Endothelial cell (in vitro differentiated cells): ENCODE measurements at places on chromosomes 6 and 20.
A peak's percentile ranks its signal among the peaks of the same experiment; 100 is the strongest.

GRCh38 chr6:83057705-83058321, 7.8 kb downstream of the UBE3D start:
- peak; percentile 56 for DNase-seq

- no peak for DNase-seq
Observed at GRCh38 chr6:11217360-11218101, 14.9 kb downstream of the NEDD9 start.

DNA sequence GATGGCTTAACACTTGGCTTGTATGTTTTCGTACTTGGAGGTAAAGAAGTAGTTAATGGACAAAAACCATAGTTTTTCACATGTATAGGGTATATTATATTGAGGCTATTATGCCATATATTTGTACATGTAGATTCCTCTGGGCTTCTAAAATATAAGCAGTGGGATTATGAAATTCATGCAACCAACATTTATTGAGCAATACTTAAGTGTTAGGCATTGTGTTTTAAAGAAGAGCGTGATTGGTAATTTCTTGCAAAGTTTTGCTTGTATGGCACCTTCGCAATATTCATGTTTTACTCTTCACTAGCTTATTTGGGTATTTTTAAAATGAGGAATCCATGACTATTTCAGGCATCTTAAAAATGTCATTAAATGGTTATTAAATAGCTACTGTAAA, 2.5 kb downstream of the TULP4 start:
- DNase-seq = no peak

DNA sequence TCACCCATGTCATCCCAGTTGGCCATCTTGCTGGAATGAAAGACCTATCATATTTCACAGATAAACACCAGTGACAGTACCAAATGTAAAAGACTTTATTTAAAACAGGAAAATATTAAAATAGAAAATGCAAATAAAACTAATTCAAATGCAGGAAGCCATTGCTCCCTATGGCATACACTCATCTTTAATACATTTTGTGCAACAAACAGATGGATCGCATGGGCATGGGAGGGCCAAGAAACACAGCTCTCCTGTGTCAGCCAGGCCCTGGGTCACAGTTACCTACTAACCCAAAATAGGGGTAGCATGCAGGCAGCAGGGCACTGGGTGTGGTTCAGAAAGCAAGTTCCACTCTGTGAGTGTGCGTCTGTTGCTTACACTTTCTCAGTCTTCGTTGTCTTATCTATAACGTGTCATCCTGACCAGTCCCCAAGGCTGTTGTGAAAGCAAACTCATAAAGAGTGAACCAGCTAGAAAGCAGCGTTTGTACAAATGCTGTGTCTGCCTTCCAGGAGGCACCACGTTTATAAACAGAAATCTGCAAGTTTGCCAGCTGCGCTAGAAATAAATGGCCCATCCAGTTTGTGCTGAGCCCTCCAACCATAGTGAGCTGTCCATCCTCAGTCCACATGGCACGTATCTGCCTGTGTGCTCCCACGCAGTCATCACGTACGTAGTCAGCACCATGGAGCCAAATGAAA, 180.5 kb downstream of the SYNDIG1 start:
- DNase-seq = no peak

GRCh38 chr6:47203266-47203937, 106.3 kb downstream of the TNFRSF21 start:
- no peak for DNase-seq

- peak; percentile 76 for DNase-seq
Observed at GRCh38 chr6:167827583-167828324, 1.0 kb downstream of the AFDN start.

DNA sequence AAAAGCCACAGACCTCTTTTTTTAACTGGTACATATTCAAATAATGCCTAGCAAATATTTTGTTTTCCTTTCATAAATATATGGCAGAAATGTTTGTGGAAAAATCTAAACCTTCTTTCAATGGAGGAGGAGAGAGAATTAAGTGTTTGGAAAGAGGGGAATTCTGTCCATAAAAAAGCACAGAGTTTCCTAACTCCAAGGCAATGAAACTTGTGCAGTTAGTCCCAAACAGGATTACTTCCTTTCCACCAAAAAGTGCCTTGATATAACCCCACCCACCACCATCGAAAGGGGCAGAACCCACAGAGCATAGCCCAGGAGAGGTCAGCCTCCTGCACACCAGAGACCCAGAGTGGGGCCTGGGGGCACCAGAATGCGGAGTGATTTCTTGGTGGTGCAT, 106.3 kb downstream of the OGFRL1 start:
- DNase-seq = no peak

- no peak for DNase-seq
Observed at GRCh38 chr20:54085910-54086309, 15.5 kb upstream of the BCAS1 start.

GRCh38 chr6:52373151-52373690, 11.3 kb downstream of the PAQR8 start:
- no peak for DNase-seq

GRCh38 chr6:90758741-90759140, 171.9 kb upstream of the MAP3K7 start:
- DNase-seq = no peak

- peak; percentile 36 for DNase-seq
Observed at GRCh38 chr6:130760006-130760405, 67.2 kb upstream of the SMLR1 start.

GRCh38 chr6:62942000-62942399, 269.3 kb upstream of the FKBP1C start:
- no peak for DNase-seq

DNA sequence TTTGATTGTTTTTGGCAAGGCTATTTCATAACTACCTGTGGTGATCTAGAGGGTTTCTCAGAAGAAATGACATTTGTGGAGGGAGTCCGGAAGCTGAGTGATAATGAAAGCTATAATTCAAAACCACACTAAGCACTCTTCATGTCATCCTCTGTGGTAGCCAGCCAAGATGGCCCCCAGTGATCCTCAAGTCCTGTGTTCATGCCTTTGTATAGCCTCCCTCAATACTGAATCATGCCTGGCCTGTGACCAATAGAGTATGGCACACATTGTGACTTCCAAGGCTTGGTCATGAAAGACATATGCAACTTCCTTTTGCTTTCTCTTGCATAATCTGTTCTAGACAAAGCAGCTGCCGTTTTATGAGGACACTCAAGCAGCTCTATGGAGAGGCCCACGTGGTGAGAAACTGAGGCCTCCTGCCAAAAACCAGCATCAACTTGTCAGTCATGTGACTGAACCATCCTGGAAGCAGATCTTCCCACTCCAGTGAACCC, 12.8 kb upstream of the DNAAF9 start:
- DNase-seq = no peak

DNA sequence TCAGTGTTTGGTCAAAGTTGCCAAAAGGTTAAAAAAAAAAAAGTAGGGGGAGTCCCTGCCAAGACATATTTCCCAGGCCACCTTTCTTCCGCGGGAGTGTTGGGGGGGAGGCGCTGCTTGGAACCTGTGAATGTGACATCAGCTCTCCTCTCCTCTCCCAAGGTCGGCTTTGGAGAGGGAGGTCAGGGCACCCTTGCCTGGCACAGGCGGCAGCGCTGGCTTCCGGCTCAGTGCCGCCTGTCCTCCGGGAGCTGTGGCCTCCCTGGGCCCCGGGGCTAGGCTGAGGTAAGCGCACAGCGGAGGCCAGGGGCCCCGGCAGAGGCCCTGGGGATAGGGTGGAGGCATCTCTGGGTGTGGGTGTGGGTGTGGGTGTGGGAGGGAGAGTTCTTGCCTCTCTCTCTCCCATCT, 1.9 kb upstream of the EDN1 start:
- DNase-seq = no peak

- DNase-seq = no peak
Observed at GRCh38 chr6:166486536-166486880, 100.0 kb downstream of the RAMACL start.

DNA sequence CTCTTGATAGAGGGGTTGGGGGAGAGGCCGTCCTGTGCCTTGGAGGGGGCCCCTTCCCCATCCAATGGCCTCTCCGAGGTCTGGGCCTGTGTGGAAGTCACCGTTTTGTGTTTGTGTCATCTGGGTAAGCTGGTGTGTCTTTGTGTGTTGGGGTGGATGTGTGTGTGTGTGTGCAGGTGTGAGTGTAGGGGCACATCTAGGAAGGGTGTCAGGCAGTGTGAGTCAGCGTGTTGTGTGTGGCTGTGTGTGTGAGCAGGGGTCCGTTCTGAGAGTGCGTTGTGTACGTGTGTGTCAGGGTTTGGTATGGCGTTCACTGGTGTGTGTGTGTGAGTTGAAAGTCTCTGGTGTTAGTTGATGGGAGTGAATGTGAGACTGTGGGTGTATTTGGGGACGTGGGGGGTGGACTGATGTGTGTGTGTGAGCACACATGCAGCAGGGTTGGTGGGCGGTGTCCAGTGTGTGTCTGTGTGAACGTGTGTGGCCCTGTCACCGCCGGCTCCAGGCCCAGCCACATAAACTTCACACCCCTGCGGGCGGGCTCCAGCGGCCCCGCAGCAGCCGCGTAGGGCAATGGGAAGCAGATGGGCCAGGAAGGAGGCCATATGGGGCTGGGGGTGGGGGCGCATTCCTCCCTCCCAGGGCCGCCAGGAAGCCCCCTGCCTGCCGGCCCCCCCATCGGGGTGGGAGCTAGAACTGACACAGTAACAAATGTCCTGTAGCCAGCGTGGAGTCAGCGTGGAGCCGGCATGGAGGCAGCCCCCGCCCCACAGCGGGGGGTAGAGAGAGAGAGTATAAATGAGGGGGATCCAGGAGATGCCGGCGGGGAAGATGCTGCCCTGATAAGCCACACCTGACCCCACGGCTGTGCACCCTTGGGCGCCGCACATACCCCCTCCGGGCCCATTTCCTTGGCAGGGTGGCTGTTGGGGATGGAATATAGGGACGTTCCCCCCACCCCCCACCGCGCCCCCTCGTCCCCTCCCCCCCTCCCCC, 32.1 kb downstream of the SNAI1 start:
- DNase-seq = peak; percentile 56

DNA sequence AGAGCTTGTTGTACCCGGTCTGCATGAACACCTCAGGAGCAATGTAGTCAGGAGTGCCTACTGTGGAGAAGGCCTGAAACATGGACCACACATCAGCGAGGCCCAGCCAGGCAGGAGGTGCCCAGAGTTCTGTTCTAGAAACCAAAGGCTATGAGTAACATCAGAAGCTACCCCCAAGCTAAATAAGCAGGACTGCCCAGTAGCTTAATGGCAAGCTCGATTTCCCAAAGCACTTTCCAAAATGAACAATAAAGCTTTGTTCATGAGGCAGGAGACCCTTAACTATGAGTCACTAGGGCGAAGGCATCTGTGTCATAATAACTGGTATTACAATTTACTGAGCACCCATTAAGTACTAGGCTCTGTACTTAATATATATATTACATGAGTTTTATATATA, 47.4 kb downstream of the STK38 start:
- no peak for DNase-seq

- peak; percentile 1 for DNase-seq
Observed at GRCh38 chr20:61953037-61954021, 112.4 kb downstream of the TAF4 start.

DNA sequence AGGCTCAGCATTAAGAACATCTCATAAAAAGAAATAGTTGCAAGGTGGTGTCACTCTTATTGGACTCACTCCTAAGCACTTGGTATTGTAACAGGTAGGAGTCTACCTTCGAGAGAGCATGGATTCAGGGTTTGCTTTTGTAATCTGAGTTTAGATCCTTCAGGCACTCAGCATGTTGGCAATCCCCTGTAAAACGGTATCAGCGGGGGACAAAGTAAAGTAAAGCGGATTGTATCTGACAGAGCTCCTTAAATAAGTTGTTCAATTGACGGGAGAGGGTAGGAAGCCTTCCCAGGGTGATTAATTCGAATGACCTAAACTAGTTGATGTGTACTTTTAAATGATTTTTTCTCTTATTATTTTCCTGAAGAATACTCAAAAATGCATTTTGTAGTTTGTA, 869.8 kb upstream of the EPHA7 start:
- DNase-seq = no peak

DNA sequence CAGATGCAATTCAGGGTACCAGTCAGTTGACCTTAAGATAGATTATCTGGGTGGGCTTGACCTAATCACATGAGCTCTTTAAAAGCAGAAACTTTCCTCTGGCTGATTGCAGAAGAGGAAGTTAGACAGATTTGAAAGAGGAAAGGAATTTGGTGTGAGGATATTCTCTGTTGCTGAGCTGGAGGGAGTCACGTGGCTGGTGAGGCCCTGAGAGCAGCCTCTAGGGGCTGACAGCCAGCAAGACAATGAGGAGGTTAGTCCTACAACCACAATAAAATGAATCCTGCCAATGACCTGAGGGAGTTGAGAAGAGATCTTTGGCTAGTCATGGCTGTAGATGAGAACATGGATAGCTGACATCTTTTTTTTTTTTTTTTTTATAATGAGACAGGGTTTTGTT, 87.0 kb upstream of the B3GAT2 start:
- DNase-seq = no peak

DNA sequence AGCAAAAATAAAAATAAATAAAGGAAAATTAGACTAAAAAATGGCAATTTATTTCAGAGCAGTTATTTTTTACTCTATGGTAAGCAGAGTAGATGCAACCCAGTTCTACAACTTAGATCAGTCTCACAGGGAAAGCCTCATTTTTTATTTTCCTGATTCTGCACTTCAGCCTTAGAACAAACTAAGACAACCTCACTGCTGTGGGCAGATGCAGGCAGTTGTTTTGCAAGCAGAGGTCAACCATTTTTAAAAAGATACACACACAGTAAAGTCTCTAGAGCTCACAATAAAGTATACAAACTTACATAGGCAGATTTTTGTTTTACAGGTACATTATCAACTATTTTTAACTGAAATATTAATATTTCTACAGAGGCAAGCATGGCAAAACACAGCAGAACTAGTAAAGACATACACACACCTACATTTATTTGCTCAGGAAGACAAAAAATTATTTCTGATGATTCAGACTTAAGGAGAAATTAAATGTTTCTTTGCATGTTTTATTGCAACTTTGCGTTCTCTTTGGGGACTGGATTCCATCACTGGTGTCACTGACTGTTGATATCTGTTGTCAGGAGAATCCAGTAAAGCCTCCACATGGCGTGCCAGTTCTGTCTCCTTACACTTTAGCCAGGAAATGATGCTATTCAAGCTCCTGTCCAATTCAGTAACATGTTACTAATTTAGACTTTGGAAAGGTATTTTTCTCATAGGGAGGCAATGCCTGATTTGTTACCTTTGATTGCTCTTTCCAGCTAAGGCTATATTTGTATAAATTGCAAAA, 102.7 kb downstream of the TRDN start:
- DNase-seq = no peak

DNA sequence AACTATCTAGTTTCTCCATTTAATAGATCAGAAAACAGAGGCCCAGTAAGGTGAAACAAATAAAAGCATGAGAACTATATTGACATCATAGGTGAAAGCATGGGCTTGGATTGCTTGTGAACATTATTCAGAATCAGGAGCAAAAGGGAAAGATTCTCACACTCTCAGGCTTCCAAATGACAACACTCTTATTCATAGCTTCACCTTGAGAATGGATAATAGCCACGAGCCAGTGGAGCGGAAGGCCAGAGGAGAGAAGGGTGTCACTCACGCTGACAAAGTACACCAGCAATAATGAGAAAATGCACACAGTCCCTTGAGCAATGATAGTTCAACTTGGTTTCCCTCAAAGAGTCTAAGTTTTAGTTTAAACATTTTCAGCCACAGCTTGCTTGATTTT, 339.0 kb downstream of the TPBG start:
- no peak for DNase-seq

- DNase-seq = no peak
Observed at GRCh38 chr6:35377002-35377401, 34.6 kb downstream of the PPARD start.

GRCh38 chr20:33431797-33432381, 11.7 kb downstream of the SNTA1 start:
- DNase-seq = no peak
